Hematopoietic multipotent progenitor cell treated with erythropoietin and hydrocortisone succinate and interleukin-3 and kit ligand, for 15 days (in vitro differentiated cells): ENCODE measurements at places on chromosomes 11 and 22.

GRCh38 chr11:44608991-44609782, 43.7 kb downstream of the CD82 start:
- no peak for DNase-seq

GRCh38 chr22:40153705-40154104, 24.0 kb upstream of the TNRC6B start:
- DNase-seq: no peak

DNA sequence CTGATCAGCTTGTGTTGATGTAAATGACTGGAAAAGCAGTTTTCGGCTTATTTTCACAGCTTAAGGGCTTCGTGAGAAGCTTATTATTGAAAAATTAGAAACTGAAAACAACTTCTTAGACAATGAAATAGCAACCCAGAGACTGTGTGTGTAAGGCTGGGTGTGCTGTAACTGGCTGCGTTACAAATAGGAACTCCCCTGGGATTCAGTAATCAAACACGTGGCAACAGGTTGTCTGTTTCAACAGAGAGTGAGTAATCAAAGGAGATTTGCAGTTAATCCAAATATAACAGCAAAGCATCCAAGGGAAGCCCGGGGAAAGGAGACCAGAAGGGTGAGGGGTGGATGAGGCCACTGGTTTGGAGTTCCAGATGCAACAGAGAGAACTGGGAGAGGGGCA, 19.2 kb downstream of the NTM start:
- DNase-seq: no peak

DNA sequence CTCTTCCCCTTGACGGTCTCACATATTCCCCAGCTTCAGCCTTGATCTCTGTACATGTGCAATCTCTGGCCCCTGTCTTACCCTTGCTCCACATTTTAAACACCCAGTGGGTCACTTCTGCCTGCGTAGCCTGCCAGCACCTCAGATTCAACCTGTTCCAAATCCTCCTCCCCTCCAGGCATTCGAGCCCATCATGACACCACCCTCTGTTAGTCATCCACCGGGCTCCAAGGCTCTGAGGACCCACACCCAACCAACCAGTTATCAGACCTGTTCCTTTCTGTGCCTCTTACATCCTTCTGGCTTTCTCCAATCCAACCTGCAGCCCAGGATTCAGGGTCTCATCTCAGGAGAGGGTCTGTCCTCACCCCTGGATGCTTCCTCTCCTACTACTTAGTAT, 119.8 kb upstream of the TBCEL start:
- no peak for DNase-seq

DNA sequence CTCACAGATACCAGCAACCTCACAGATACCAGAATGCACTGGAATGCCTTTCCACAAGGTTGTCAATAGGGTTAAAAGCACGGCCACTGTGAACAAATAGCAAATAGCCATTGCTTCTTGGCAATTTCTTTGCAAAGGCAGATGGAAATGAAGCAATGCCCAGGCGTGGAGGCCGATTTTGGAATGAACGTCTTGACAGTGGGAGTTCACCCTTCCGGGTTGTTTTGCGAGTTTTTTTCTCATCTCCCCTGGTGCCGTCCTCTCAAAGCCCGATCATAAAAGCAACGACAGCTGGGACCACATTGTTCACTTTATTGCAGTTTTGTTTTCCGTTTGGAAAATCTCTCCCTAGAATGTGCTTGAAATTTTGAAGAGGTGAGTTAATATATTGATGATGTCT, 38.0 kb upstream of the CD82 start:
- DNase-seq: no peak

DNA sequence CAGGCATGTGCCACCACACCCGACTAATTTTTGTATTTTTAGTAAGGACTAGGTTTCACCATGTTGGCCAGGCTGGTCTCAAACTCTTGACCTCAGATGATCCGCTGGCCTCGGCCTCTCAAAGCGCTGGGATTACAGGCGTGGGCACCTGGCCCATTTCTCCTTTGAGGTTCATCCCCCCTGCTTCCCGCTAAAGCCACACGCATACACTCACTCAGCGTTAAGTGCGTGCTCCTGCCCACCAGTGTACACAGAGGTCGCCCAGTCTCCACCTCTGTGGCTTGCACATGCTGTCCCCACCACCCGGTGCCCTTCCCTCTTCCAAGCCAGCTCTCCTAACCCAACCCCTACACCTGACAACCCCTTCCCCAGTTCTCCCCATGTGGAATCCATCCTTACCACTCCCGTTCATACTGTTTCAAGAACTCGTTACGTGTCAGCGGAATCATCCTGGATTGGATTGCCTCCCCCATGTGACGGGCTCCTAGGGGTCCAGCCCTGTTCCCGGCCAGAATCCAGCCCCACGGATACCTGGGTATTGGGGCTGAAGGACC, 15.7 kb upstream of the CYTH4 start:
- no peak for DNase-seq

DNA sequence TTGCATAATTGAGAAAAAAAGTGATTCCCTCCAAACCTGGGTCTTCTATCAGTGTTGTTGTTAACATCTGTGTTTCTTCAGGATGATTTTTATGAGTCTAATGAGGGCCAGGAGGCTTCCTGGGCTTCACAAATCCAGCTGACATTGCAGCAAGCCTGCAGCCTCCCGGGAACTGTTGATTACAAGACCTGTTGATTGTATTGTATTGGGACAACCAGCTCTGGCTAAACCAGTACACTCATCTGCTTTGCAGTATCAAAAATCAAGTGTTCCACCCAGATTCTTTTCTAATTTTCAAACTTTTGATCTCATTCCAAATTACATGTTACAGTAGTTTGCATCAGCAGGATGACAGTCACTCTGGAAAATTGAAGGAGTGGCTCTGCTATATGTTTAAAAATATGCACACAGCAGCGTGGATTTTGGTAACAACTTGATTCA, 16.1 kb upstream of the PRSS23 start:
- no peak for DNase-seq

DNA sequence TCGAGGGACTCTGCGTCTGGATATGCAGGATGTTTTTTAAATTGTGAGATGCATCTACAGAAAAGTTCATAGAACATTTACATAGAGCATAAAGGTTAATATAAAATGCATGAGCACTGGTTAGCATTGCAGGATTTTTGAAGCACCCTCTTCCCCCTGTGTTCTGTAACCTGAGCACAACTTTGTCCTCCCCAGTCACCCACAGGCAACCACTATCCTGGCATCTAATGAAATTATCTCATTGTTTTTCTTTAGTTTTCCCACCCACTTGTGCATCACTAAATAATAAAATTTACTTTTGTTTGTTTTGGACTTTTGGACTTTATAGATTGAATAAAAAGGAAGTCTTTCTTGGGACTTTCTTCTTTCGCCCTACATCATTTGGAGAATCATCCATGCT, 10.0 kb upstream of the NNMT start:
- DNase-seq: no peak

- DNase-seq: no peak
Observed at GRCh38 chr11:116793772-116794097, 2.1 kb upstream of the APOA5 start.

GRCh38 chr11:102807921-102808320, 10.0 kb upstream of the MMP1 start:
- DNase-seq: peak; percentile 17

DNA sequence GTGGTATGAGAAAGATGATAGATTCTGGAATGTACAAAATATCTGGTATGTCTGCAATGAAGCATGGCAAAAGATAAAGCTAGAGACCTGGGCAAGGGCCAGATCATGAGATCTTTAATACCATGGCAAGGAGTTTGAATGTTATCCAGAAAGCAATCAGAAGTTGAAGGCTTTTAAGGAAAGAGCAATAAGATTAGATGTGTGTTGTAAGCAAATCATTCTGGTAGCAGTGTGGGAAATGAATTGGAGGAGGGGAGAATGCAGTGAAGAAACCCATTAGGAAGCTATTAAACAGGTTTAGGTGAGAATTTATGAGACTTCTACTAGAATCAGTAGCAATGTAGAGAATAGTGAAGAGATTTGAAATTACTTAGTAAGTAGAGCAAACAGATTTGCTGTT, 32.2 kb upstream of the SYT9 start:
- DNase-seq: no peak

- DNase-seq: no peak
Observed at GRCh38 chr22:32044913-32045312, 1.9 kb downstream of the SLC5A1 start.

GRCh38 chr22:17541476-17541875, 21.8 kb upstream of the SLC25A18 start:
- DNase-seq: no peak

- DNase-seq: no peak
Observed at GRCh38 chr11:122863704-122864326, 18.7 kb upstream of the JHY start.

GRCh38 chr11:110299006-110299785, 2.8 kb upstream of the RDX start:
- no peak for DNase-seq

DNA sequence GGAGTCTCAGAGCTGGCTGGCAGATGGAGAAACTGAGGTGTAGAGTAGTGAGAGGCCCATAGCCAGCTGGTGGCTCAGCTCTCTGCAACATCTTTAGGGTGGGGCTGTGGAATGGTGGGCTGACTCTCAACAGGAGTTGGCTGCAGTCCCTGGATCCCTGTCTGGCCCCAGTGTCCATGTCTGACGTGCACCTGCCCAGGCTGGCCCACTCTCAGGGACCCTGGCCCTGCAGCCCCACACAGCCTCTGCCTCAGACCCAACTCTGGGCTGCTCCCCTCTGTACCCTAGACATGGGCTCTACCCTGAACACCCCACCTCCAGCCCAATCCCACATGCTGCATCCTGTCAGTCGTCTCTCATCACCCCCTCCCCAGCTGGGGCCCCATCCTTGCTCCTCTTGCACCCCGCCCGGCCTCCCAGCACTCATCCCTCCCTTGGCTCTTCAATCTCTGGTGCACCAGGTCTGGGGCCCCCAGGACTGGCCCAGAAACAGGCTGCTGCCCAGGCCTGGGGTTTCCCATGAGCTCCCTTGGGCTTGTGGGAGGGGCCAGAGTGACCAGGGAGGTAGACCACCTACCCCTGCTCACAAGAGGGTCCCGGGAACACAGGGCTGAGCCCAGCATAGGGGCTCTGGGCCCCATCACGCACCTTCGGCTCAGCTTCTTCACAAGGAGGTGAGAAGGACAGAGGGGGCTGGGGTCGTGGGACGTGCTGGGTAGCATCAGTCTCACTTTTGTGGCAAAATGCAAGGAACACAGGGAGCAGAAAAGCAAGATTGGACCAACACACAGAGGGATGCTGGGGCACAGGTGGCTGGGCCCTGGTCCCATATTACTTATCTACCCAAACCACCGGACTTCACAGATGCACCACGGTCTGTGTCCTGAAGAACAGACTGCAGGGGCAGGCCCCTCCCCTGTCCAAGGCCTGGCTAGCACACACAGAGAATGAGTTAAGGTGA, 31.5 kb downstream of the ARVCF start:
- DNase-seq: no peak

GRCh38 chr22:48238284-48238915, 1476.0 kb downstream of the TBC1D22A start:
- no peak for DNase-seq

- DNase-seq: no peak
Observed at GRCh38 chr11:128453444-128454336, 133.7 kb downstream of the ETS1 start.

DNA sequence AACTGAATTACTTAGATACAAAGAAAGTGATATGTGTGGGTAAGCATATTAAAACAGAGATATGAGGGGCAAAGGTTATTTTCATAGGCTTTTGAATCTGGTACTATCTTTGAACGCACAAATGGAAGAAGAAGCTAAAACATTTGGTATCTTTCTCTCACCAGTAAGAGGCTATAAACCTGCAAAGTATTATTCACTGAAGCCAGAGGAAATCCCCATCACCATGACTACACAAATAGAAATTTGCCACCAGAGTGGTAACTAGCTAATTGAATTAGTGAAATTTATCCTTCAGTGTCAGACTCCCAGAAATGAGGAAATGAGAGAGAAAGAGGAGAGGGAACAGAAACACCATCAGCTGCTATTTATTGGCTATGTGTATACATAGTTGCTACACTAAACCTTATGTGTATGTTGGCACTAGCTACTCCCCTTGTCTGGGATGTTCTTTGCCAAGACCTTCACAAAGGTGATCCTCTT, 503.4 kb downstream of the DLG2 start:
- no peak for DNase-seq

- no peak for DNase-seq
Observed at GRCh38 chr22:21015466-21016006, 571 bp downstream of the P2RX6 start.

DNA sequence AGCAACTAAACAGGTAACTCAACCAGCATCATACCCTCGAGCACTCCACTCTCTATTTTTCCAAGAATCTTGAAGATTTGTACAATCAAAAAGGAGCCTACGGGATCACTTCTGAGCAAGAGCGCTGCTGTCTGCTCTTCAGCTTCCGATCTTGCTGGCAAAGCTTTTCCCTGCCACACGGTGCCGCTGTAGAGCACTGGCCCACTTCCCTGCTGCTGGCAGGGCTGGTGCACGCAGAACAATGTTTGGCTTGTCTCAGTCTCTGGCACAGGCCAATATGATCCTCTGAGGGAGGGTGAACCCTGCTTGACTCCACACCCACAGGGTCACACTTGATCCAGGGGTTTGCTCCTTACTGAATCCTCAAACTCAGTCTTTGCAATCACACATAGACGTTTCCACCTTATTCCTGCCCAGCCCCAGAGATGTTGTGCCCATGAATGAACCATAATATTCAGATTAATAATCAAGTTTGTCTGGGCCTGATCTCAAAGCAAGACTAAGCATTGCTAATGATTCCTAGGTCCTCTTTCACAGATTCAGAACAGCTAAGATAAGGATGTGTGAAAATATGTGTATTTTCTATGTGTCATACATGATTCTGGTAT, 536.6 kb downstream of the SOX6 start:
- peak; percentile 34 for DNase-seq

- DNase-seq: no peak
Observed at GRCh38 chr22:28597665-28598064, 82.0 kb downstream of the TTC28 start.

GRCh38 chr22:34849965-34850364, 216.0 kb upstream of the ISX start:
- DNase-seq: no peak

- DNase-seq: no peak
Observed at GRCh38 chr11:62976109-62976508, 8.7 kb downstream of the SLC22A6 start.

DNA sequence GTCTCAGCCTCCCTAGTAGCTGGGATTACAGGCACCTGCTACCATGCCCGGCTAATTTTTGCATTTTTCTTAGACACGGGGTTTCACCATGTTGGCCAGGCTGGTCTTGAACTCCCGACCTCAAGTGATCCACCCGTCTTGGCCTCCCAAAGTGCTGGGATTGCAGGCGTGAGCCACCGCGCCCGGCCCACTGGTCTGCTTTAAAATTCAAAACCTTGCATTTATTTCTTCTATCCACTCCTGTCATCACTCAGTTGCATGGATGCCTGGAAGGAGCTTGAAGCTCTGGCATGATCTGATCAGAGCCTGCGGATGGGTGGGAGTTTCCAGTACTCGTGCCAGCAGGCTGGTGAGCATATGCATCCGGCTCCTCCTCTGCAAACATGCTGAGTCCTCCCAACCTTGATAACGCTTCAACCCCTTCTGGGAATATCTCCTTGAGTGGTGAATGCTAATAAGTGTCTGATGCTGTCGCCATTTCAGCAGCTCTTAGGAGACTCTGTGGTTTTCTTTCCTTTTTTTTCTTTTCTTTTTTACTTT, 39.6 kb downstream of the UBASH3B start:
- DNase-seq: no peak

GRCh38 chr11:115126515-115127208, 377.6 kb downstream of the CADM1 start:
- DNase-seq: no peak
